ENCODE measurements at places on chromosomes 7 and 10.
A peak's percentile ranks its signal among the peaks of the same experiment; 100 is the strongest.

DNA sequence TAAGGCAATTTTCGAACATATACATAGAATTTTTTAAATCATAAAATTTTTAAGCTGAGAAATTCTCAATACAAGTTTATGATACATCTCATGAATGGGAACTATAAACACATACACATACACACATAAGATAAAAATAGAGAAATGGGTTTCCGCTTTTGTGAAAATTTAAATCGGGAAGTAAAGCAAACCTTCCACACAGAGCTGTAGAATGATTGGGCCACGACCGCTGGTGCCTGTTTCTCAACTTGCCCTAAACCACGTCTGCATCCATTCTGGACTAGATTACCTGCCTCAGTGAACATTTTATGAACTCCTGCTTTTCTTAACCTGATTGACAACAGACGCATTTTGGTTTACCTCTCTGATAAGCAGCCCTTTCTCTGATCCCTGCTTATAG, 264.4 kb downstream of the SKAP2 start:
- no peak for DNase-seq

DNA sequence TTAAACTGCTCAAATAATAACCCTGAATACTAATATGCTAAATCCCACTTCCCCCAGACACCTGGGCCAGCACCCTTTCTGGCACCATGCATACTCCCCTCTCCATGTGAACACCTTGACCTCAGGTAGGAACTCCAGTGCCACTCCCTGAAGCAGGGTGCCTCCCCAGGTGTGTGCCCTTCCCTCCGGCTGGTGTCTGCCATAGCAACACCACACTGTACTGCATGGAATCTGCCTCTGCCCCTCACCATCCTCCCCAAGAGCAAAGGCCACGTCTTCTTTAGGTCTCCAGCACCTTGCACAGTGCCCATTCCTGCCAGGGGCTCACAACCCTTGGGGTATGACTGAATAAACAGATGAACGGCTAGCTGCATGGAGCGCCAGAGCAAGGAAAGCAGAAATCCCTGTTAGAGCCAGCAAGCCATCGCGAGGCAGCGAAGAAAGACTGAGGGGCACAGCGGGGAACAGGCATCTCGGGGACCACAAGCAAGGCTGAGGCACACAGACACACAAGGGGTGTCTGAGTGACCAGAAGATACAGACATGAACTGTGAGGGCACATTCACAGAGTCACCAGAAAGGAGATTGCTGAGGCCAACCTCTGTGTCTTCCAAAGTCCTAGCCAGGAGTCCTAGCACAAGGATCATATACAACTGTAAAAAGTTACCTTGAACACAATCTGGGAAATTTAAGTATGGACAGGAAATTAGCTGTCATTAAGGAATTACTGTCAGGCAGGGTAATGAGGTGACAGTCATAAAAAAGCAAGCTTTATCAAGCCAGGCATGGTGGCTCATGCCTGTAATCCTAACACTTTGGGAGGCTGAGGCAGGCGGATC, 25.7 kb downstream of the COBL start:
- no peak for DNase-seq

DNA sequence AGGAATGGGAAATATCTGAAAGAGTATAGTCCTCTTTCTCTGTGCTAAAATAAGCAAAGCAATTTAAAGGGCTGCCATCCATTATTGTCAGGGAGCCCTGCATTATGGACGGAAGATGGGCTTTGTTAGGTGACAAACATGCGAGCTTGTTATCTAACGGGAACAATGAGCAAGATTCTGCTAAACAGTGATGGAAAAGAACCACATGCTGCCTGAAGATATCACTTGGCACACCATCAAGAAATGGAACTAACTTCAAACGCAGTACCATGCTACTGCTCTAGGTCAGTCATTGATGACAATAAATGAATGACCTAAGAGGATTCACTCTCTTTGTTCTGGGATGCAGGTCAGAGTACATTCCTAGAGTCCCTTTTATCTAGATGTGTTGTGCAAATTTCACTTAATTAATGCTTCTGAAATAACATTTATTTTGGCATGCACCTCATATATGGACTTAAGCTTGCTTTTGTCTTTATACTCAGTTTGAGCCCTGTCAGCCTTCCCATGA, 175.7 kb upstream of the PTN start:
- DNase-seq, result no peak

DNA sequence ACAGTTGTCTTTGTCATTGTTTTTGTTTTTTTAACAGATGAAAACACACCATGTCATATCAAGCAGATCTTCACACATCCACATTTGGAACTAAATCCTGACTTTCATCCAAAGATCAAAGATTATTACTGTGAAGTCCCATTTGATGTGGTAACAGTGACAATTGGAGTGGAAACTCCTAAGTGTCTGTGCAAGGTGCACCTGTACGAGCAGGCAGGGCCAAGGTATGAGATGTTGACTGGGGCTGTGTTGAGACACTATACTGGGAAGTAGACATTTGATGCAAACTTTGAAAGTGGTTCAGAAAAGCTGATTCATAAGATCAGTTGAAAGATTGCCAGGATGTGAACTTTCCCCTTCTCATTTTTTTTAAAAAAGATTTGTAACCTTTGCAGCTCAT, 152.3 kb downstream of the CPED1 start:
- DNase-seq, result no peak

GRCh38 chr10:88205842-88206446, 342.5 kb downstream of the PTEN start:
- DNase-seq, result no peak

DNA sequence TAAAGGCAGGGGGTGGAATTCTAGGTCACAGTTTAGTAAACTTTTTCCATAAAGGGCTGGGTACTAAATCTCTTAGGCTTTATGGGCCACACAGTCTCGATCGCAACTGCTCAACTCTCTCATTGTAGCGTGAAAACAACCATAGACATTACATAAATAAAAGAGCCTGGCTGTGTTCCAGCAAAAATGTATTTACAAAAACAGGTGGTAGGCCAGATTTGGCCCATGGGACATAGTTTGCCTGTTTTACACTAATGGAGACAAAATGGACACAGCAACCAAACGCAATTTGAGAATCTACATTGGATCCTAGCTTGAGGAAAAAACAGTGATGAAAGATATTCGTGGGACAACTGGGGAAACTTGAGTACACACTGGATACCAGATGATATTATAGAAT, 23.2 kb upstream of the MALSU1 start:
- no peak for DNase-seq

DNA sequence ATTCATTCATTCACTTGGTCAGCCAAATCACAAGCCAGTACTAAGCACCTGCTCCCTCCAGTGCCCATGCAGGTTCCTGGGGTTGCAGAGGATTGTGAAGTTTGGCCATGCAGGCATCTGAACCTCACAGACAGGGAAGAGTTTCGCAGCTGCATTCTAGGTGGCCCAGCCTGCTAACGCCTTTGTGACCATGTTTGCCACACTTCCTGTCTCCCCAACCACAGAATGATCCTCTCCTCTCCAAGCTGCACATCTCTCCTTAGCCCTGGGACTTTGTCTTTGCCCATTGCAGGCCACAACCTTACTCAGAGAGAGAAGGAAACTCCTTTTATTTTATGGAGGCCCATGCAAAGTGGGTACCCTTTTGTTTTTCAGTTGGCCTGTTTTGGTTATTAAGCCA, 31.8 kb downstream of the EPDR1 start:
- DNase-seq, result no peak

GRCh38 chr10:107616031-107616430, 451.5 kb upstream of the SORCS1 start:
- no peak for DNase-seq

- DNase-seq, result no peak
Observed at GRCh38 chr10:85648279-85648754, 718.3 kb downstream of the GRID1 start.

DNA sequence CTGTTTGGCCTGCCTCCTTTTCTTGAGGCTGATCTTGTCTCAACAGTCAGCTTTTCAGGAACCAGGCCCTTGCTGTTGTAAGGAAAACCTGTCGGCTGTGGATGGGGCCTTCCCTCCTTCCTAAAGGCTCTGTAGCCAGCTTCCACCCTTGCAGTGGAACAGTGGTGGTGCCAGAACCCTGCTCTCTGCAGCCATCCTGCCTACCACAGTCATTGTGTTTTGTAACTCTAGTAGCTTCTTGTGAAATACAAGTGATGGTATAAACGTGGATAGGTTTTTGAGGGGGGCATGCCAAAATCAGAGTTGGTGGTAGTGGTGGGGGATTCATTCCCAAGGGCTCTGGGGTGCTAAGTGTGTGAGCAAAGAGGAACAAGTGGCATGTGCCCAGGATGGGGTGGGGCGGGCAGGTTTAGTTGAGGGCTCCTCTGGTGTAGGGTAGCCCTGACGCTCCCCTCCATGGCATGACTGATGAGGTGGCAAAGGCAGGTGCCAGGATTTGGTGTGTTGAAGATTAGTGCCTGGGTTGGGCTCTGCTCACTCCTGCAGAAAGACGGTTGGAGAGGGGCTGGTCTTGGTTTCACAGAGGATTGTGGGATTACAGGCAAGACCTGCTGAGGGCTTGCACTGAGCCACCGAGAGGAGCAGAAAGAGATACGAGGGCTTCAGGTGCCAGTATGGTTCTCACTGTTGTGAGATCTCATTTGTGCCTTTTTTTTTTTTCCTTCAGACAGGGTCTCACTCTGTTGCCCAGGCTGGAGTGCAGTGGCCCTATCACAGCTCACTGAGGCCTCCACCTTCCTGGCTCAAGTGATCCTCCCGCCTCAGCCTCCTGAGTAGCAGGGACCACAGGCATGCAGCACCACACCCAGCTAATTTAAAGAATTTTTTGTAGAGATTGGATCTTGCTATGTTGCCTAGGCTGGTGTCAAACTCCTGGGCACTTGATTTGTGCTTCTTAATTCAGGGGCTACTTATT, 7.4 kb downstream of the TSPAN14 start:
- DNase-seq, result no peak

DNA sequence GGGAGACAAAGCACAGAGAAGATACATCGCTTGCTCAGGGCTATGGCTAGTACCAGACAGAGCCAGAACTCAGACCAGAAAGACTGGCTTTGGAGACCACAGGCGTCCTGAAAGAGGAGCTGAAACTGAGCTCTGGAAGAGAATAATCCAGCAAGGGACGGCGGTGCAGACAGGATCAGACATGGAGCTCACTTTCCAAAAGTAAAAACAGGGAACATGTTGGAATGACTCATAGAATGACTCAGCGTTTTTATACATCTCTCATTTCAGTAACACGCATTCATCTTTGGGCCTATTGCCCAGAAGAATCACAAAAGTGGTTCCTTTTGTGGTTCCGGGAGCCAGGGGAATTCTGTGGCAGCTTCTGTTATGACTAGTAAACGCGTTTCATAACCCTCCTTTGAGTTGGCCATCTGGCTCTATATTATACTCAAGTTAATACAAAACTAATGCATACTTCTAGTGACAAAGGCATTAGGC, 37.2 kb downstream of the PLEKHS1 start:
- peak; percentile 80 for DNase-seq

- DNase-seq, result no peak
Observed at GRCh38 chr7:103690242-103690974, 244.4 kb upstream of the SLC26A5 start.

DNA sequence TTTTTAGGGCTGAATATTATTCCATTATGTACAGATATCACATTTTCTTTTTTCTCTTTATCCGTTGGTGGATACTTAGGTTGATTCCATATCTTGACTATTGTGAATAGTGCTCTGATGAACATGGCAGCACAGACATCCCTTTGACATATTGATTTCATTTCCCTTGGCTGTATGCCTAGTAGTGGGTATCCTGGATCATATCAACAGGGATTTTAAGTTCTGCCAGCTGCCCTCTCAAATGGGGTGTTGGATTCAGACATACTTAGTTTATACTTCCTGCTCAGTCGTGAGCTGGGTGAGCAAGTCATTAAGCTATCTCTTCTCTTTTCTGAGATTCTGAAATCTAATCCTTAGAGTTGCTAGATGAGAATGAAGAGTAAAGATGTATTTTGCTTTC, 139.6 kb upstream of the SORCS3 start:
- DNase-seq, result no peak

DNA sequence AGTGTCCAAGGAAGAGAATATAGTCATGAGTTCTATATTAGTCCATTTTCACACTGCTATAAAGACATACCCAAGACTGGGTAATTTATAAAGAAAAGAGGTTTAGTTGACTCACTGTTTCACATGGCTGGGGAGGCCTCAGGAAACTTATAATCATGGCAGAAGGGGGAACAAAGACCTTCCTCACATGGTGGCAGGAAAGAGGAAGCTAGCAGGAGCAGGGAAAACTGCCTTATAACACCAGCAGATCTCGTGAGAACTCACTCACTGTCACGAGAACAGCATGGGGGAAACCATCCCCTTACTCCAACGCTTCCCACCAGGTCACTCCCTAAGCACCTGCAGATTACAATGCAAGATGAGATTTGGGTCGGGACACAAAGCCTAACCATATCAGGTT, 139.0 kb upstream of the ZNF438 start:
- no peak for DNase-seq

- DNase-seq, result no peak
Observed at GRCh38 chr10:18879284-18879683, 169.3 kb upstream of the MALRD1 start.

DNA sequence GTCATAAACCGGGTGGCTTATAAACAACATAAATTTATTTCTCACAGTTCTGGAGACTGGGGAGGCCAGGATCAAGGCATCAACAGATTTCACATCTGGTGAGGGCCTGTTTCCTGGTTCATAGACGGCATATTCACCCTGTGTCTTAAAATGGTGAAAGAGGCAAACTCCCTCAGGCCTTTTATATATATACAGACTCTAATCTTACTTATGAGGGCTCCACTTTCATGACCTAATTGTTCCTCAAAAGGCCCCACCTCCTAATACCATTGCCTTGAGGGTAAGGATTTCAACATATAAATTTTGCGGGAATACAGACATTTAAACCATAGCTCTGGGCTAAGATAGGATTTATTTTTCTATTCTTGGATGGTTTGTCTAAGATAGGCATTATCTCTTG, 187.2 kb downstream of the PPP1R3A start:
- DNase-seq, result no peak

- DNase-seq, result no peak
Observed at GRCh38 chr7:113119429-113119828, 1.1 kb upstream of the SMIM30 start.

- no peak for DNase-seq
Observed at GRCh38 chr7:28558236-28558635, 145.9 kb downstream of the CREB5 start.

DNA sequence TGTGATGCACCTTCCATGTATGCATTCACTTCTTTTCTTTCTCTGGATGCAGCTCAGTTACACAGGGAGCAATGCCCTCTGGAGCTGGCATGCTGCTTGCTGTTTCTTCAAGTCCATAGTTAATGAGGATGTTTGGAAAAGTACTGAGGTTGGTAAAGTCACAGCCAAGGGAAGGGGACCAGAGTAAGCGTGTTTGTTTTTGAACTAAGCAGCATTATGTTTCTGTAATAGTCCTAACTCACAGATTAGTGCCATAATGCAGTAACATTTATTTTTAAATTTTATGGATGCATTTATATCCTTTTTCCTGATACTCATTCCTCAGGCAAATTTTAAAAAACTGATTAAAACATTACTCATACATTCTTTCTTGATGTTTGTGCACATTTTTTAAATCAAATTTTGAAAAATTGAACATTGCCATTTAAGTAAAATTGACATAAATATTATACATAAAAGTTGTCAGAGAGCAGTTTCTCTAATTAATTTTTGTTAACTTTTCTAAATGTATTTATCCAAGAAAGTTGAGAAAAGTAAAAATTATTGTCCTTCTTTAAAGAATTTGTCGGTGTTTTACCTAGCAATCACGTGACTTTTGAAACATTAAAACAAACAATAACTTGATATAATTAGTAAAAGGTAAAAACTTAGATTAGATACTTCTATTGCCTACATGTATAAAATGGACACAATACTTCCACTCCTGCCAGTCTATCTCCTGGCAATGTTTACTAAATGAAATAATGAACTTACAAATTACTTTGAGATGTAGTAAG, 659.6 kb upstream of the ANKRD30A start:
- DNase-seq, result no peak

- DNase-seq, result no peak
Observed at GRCh38 chr7:4257146-4258111, 424.7 kb upstream of the FOXK1 start.
